ENCODE measurements at places on chromosomes 11 and 22.

DNA sequence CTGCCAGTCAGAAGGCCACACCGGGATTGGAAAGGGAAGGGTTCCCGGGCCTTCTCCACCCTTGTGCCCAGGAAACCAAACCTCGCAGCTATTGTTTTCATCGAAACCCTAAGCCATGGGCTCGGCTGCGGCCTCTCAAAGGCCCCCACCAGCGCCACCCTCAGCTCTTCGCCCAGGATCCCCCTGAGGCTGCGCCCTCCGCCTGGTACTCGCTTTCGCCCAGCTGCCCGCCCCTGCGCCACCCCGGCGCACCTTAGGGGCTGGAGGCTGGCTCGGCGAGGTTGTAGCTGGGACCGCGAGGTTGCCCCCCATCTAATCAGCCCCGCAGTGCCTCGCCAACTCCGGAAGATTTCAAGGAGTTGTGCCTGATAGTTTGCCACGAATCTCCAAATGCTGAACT is 49.0 kb downstream of the FZD4 start:
- DNase-seq = no peak

- DNase-seq = no peak
Measured at GRCh38 chr11:89457190-89457589, 34.0 kb downstream of the NOX4 start.

DNA sequence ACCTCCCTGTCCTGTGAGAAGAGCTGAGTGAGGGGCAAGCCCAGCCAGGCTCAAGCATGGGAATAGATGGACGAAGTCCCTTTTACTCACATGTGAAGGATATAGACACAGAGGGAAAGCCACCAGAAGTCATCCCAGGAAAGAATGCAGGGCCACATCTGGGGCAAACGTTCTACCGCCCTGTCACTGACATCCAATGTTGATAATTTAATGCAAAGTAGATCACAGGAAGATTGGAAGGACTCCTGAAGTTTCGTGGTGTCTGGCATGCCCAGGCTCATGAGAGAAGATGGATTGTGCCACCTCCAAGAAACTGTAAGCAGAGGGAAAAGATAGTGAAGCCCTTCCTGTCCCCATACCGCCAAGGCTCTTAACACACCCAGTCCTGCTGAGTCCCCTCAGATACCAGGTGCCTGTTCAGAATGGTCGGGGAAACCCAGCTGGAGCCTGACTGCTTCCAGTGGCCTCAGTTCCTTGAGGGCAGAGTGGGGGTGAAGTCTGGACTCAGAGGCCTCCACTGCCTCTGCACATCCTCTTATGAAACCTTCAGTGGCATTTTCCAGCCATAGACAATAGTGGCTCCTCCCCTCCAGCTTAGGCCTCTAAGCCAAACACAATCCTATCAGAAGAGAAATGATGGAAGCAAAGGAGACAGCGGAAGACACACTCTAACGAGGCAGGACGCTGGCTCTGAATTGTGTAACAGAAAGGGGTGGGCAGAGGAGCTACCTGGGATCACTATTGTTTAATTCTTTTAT is 7.5 kb upstream of the STK33 start:
- DNase-seq = no peak

- DNase-seq = no peak
Measured at GRCh38 chr22:31350410-31350863, 4.3 kb upstream of the PATZ1 start.

DNA sequence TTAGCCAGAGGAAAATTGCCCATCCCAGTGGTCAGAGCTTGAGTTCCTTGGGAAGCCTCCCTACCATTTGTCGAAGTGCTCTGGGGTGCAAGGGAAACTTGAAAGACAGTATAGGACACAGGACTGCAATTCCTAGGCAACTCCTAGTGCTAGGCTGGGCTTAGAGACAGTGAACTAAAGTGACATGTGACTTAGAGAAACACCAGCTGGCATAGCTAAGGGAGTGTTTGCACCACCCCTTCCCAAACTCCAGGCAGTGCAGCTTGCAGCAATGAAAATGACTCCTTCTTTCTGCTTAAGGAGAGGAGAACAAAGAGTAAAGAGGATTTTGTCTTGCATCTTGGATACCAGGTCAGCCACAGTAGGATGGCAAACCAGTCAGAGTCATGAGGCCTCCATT is 388.0 kb downstream of the DYNC2H1 start:
- no peak for DNase-seq

- DNase-seq = no peak
Measured at GRCh38 chr11:36499315-36499714, 10.8 kb downstream of the TRAF6 start.

- DNase-seq = no peak
Measured at GRCh38 chr11:28759311-28759710, 651.1 kb downstream of the METTL15 start.

DNA sequence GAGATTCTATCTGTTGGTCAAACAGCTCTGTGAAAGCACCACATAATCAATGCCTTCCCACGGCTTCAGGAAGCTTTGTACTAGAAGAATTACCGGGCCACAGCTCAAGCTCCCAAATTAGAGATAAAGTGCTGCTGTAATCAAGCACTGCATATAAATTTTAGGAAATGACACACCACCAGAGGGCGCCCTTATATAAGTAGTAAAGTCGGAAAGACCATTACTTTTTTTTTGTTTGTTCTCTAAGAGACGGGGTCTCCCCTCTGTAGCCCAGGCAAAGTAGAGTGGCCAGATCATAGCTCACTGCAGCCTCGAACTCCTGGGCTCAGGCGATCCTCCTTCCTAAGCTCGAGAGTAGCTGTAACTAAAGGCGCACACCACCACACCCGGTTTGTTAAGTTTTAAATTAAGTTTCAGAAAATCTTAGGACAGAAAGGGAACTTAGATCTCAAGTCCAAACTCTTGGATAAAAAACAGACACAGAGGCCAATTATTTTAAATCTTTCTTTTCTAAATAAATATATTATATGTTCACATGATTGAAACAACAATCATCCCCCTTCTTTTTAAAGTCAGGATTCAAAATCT is 32.6 kb downstream of the PRCP start:
- DNase-seq = peak; percentile 89

DNA sequence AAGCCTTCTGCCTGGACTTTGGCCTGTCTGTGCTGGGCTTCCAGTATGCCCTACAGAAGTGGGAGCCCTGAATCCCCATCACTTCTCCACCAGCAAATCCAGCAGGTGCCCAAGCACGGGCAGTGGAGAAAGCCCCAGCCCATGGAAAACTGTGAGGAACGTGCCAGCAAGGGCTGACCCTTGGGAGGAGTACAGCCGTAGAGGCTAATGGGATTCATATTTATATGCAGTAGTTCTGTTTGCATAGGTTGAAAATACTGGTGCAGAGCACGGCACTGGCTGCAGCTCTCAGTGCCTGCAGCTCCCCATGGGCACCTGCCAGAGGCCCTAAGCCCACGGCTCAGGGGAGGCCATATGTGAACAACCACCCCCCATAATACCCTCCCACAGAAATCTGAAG is 10.1 kb downstream of the NAGA start:
- DNase-seq = no peak

DNA sequence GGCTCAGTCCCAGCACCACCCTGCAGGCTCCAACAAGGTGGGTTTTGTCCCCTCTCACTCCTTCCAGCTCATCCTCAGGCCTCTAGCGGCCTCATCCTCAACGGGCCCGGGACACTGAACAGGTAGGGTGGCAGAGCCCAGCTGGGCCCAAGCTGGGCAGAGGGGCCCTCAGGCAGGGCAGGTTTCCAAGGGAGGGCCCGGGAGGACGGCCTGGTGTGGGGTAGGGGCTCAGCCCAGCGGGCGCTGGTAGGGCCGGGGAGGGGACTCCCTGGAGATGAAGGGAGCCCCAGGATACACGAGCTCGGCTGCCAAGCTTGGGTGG is 2.5 kb upstream of the IFITM10 start:
- no peak for DNase-seq

DNA sequence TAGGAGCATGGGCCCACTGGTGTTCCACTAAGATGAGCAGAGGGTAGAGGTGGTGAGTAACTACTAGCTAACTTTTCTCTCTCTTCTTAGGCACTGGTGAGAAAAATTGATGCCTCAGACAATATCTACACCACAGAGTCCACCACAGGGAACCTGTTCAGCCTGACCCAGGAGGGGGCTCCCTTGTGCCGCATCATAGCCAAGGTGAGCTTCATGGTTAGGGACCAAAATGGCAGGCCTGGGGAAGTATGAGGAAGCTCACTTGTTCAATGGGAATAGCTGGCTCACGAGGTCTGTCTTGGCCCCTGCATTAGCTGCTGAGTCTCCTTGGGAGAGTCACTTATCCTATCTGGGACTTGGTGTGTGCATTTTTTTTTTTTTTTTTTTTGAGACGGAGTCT is 75.9 kb downstream of the INSC start:
- DNase-seq = no peak

- no peak for DNase-seq
Measured at GRCh38 chr11:96219981-96220623, 122.9 kb downstream of the MAML2 start.

DNA sequence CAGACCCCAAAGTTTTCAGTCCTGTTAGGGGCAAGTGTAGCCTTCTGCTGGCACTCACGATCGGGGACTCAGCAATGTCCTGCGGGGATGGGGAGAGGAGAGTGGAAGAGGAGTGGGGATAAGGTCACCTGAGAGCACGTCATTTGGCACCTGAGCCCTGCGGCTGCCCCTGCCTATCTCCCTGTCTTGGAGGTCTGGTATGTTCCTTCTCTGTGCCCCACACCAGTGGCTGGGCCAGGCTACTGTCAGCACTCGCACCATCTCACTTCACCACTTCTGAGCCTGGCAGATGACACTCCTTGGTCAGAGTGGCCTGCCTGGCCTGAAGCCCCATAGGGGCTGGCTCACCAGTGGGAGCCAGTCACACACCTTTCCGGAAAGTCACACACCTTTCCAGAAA is 20.1 kb upstream of the CHADL start:
- DNase-seq = no peak

DNA sequence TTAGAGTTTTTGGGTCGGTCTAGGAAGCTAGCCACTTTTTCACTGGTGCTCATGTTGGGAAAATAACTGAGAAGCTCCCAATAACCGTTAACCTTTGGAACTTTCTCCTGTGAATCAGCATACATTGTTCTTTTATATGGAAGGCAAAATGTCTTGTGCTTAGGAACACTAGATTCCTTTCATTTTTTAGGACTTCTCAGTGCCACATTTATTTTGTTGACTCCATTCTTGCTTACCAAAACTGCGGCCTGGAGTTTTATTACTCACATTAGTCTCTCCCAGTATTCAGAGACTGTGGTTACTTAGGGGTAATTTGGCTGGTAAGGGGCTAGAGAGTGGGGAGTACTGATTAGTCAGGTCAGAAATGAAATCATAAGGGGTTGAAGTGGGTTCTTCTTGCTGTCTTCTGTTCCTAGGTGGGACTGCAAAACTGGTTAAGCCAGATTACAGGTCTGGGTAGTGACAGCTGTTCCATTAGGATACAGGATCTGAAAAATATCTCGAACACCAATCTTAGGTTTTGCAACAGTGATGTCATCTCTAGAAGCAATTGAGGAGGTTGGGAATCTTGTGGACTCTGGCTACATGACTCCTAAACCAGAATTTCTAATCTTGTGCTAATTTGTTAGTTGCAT is 631.4 kb upstream of the LUZP2 start:
- no peak for DNase-seq

GRCh38 chr22:24424001-24424900 is 3.1 kb upstream of the ADORA2A start:
- peak; percentile 43 for DNase-seq

GRCh38 chr22:33224841-33225240 is 166.7 kb upstream of the SYN3 start:
- DNase-seq = no peak

DNA sequence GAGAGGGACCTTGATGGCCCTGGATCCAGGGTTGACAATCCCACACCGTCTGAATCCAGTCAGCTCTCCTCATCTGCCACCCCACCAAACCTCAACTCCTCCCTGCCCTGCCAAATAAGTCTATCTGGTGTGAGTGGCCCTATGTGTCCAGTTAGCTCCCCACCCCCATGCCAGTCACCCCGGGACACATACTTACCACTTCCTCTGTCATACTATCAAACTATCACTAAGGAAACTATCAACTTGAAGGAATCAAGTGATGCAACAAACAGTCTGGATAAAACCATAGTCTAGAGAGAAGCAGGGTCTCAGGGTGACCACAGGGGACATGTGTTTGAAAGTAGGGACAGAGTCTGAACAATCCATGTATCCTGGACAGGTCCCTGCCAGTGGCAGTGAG is 13.2 kb upstream of the CSF2RB start:
- no peak for DNase-seq

DNA sequence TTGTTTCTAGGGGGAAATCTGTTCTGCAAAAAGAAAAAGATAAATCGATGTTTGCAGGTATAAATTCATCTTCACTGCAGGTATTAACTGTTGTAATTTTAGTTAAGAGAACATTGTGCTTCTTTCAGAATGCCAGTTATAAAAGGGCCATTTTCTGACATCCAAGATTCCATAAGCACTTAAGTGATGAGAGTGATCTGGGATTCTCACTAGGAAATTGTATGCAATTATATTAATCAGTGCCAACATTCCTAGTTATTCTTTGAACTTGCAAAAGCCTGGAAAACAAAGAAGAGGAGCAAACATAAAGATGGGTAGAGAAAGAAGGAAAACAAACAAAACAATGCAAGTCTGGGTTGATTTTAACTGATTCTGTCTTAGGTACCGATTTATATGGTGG is 5.4 kb downstream of the DDI1 start:
- DNase-seq = no peak

DNA sequence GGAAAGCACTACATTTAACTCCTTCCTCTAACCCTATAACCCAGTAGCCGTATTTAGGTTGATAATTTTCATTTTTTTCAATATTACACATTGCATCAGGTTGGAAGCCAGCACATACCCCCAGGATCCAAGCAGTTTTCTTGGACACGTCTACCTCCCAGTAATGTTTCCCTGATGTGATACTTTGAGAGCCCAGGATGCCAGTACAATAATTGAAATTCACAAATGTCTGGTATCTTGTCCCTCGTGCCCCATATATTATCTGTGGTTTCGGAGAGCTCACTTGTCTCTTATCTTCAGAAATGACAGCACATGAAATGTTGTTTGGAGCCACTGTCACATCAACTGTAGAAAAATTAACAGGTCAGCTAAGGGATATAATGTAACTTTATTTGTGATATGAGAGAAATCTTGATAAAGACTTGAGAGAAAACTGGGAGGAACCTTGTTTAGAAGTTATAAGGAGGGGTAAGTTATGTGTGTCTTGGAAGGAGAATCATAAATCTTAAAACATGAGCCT is 19.8 kb downstream of the TRIM5 start:
- no peak for DNase-seq

DNA sequence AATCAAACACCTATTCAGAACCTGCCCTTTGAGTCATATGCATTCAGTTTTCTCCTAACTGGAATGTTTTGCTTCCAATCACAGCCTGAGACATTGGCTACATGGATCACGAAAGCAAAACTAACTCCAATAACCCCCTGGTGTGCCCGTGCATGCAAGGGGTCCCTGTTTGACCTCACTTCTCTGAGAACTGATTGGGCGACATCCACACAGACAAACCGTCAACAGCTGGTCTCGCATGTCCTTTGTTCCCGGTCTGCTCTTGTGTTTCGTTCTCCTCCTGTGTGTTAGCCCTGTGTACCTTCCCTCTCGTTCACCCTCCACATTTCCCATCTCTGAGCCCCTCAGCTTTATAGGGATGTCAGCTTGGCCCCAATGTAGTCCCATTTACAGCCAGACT is 67.2 kb upstream of the TTC12 start:
- DNase-seq = no peak

GRCh38 chr11:80668039-80668438 is 1227.2 kb upstream of the TENM4 start:
- no peak for DNase-seq
